ENCODE measurements at places on chromosomes 13 and 19.

DNA sequence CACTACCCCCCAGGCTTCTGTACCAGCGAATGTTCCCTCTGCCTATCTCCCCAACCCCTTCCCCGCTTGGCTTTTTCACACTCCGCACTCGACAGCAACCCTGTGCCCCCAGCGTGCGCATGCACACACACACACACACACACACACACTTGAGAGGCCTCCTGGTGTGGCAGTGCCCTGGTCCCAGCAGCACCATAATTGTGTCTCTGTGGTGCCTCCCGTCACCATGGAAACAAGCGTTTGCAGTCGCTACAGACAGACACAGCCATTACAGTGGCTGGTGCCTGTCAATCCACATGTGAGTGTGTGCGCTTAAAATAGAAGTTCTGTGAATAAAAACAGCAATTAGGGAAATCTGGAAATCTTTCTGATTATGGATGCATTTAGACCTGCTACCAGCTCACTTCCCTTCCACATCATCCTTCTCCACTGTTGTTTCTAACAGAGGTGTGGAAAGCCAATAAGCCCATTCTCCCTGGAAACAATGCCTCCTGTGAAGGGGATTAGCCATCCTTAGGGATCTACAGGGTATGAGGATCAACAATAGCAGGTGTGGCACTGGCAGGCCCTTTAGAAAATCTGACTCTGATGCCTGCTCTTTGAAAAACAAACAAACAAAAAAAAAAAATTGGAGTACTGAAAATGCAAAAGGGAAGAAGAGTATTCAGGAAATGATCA lies 146.3 kb downstream of the DCLK1 start:
- no peak for DNase-seq

GRCh38 chr13:34000955-34001354 lies 183.0 kb downstream of the RFC3 start:
- no peak for DNase-seq

DNA sequence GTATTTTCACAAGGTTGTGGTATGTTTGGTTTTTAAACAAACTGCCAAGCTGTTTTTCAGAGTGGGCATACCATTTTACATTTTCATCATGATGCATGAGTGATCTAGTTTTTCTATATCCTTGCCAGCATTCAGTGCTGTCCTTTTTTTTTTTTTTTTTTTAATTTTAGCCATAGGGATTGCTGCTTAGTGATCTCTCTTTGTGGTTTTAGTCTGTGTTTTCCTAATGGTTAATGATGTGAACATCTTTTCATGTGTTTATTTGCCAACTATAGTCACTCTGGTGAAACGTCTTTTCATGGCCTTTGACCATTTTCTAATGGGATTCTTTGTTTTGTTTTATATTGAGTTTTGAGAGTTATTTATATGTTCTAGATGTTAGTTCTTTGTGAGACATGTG lies 59.7 kb downstream of the SHISA2 start:
- DNase-seq = no peak

DNA sequence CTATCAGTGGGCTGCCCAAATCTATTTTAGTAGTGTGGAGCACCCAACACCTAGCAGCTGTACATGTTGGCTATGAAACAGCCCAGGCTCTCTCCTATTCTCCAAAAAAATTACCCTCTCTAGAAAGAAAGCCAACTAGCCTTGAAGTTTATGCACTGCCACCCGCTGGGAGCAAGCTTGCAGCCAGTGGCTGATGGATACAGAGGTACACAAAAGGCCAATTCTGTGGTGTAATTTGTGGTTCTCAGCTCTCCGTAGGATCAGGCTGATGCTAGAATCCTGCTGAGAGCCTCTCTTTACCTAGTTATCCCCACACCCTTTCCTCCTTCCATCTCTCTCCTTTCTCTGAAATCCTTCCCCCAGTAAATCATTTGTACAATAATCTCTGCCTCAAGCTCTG lies 1120.7 kb downstream of the DIAPH3 start:
- DNase-seq = no peak

GRCh38 chr19:6737873-6738786 lies 750 bp upstream of the GPR108 start:
- DNase-seq = peak; percentile 88

DNA sequence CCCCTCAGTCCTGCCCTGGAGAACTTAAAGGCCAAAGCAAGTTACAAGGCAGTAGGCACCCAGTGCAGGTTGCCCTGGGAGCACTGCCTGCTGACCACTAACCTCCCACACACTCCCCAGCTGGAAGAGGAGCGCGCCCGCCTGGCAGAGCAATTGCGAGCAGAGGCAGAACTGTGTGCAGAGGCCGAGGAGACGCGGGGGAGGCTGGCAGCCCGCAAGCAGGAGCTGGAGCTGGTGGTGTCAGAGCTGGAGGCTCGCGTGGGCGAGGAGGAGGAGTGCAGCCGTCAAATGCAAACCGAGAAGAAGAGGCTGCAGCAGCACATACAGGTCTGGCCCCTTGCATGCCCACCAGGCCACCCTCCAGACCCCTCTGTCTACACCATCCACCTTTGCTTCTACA lies 61.1 kb downstream of the KCNC3 start:
- no peak for DNase-seq

- DNase-seq = no peak
Measured at GRCh38 chr19:4829001-4829712, 2.4 kb downstream of the TICAM1 start.

- DNase-seq = no peak
Measured at GRCh38 chr19:4774136-4774535, 17.4 kb upstream of the FEM1A start.

DNA sequence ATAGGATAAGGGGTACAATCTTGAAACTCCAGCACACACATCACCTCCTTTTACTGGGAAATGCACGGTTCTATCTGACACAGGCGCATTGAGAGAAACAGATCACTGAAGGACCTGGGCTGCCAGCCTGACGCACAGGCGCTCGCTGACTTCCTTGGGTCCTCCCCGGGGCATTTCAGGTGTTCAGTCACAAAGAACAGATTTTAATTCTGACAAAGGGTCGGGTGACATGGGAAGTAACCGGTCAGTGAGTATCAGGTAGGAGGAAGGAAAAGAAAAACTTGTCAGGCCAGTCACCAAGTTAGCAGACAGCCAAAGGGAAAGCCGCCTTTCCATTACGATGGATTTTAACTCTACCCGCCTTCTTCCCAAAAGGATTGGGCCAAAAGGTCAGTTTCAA lies 39.6 kb downstream of the INSR start:
- DNase-seq = no peak

- DNase-seq = no peak
Measured at GRCh38 chr13:76775088-76775740, 111.0 kb downstream of the KCTD12 start.

DNA sequence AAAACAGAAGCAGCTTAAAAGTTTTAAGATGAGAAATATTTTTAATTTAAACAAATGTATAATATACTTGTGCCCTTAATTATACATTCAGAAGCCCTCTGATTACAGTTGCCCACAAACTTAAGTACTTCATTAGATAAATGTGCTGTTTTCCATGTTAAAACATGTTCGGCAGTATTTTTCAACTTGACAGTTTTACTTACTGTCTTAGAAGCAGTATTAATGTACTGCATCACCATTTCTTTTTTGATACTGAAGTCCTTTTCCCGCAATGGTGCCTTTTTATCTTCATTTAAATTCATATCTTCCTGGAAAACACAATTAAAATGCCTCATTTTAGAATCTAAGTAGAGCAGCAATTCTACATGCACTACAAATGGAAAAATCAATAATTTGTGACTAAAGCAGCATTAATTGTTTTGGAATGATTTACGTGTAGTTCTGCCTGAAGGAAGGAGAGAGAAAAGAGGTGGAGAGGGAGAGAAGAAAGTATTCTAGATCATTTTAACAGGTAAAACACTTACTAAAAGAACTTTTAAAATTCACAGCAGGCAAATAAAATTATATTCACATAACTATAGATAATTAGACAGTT lies 70.2 kb downstream of the DIAPH3 start:
- no peak for DNase-seq

DNA sequence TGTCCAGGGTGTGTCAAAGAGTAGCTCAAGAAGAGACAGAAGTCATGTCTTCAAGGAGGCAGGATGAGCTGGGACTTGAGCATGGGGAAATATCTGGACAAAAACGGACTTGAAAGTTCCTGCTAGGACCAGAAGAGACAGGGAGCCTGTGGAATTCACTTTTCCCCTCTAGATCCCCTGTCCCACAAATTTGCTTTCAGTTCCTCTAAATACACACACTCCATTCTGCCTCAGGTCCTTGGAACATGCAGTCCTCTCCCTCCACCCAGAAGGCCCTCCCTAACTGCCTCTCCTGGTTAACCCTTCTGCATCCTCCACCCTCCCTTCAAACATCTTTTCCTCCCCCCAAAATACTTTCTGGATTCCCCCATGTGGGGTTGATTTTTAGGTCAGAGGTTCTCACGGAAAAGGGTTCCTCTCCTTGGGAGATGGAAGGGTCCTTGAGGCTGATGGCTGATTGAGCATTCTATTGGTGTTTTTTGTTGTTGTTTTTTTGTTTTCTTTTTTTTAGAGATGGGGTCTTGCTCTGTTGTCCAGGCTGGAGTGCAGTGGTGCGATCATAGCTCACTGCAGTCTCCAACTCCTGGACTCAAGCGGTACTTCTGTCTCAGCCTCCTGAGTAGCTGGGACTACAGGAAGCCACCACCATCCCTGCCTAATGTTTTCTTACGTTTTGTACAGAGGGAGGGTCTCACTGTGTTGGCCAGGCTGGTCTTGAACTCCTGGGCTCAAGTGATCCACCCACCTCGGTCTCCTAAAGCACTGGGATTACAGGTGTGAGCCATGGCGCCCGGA lies 6.9 kb upstream of the RETN start:
- DNase-seq = no peak

DNA sequence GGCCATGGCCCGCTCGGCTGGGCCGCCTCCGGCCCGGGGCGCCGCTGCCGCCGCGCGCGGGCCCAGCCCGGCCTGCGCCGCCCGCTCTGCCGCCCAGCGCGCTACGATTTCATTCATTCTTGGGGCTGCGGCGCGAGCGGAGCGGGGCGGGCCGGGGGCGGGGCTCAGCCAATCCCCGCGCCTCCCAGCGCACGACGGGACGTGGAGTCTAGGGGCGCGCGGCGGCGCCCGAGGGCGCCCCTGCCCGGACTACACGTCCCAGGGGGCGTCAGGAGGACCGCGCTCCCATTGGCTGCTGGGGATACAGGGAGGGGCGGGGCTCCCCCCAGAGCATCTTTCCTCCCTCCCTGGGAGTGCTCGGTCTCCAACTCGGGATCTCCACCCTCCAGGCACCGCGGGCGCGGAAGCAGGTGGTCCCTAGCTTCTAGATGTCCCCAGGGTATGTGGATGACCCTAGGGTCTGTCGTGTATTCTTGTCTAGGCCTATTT lies 5.6 kb upstream of the DPF1 start:
- peak; percentile 78 for DNase-seq

DNA sequence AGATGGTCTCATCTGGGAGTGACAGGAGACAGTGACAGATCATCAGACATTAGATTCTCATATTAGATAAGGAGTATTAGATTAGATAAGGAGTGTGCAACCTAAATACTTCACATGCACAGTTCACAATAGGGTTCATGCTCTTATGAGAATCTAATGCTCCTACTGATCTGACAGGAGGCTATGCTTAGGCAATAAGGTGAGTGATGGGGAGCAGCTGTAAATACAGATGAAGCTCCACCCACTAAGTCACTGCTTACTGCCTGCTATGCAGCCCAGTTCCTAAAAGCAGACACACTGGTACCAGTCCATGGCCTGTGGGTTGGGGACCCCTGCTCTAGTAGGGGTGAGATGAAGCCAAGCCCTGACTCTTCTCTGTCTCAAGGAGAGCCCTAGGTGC lies 10.0 kb upstream of the IGFL3 start:
- DNase-seq = no peak

DNA sequence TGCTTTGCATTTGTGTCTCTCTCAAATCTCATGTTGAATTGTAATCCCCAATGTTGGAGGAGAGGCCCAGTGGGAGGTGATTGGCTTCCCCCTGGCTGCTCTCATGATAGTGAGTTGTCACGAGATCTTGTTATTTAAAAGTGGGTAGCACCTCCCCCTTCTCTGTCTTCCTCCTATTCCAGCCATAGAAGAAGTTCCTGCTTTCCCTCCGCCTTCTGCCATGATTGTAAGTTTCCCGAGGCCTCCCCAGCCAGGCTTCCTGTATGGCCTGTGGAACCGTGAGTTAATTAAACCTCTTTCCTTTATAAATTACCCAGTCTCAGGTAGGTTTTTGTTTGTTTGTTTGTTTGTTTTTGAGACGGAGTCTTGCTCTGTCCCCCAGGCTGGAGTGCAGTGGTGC lies 3.8 kb downstream of the LILRA4 start:
- no peak for DNase-seq

DNA sequence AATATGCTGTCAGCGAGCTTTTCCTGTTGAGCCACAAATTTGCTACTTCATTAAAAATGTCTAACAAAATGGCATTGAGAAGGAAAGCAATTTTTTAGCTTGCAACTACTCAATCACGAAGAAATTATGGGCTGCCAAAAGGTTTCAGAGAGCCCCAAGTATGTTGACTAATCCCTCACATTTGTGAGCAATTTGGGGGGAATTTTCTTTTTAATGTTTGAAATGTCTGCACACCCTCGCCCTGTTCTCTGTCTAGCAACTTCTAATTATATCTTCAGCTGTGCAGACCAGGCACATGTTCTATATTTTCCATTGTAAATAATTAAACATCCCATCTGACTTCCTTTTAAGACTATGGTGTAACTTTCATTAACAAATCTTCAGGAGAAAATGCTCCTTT lies 192.9 kb downstream of the DCT start:
- DNase-seq = no peak

DNA sequence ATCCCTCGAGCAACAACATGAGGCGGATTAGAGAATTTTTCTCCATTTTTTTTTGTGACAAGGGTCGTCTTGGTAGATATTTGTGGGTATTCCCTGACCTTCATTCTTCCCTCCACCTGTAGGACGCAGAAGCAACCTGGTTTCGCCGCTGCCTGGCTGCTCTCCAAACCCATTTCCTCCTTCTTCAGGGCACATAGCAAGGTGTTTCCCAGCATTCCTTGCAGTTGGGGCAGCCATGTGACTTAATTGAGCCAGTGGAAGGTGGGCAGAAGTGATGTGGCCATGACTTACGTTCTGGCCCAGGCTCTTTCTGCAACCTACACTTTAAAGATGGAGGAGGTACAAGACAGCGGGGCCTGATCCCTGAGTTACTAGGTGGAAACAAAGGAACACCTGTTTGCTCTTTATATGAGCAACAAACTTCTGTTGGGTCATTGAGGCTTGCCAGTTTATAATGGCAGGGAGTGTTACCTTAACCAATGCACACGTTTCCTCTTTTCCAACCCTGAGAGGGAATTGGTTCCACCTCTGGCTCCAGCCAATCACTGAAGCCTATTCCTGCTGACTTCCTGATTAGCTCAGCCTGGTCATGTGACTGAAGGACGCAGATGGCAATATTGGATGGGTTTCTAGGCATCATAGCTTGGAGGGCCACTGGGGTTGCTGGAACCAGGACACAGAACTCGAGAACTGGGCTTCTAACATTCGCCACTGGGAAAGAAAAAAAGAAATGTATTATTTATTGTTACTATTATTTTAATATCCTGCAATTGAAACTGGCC lies 30.8 kb upstream of the ZNRF4 start:
- DNase-seq = no peak

DNA sequence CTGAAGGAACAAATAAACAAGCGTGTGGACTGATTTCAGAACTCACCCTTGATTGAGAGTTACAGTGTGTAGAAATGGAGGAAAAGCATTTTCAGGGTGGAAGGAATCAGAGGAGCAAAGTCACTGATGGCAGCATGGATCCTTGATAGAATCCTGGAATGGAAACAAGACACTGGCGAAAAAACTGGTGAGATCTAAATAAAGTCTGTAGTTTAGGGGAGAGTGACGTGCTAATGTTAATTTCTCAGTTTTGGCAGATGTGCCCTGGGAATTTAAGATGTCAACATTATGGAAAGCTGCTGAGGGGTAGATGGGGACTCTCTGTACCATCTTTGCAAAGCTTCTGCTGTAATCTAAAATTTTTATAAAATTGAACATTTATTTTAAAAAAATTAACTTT lies 378.0 kb downstream of the UQCRFS1 start:
- no peak for DNase-seq
